ENCODE measurements at places on chromosomes 6 and 20.

DNA sequence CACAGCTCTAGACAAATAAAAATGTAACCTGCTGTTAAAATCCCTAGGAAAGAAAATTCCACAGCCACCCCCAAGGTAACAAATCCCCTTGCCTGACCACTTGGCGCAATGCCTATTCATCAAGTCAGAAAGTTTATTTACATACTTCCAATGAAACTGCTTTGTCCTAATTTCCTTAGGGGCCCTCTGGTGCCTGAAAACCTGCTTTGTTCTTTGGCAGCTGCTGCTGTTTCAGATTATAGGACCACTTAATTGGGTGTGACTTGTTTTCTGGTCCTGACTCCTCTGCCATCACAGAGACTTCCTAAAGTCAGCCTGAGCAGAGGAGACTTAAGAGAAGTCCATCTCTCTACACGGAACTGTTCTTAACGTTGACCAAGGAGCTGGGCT lies 323.6 kb downstream of the UBE3D start:
- no peak for DNase-seq

- no peak for DNase-seq
Measured at GRCh38 chr20:44314870-44315269, 3.9 kb upstream of the FITM2 start.

- DNase-seq, result no peak
Measured at GRCh38 chr6:129701721-129702455, 8.1 kb downstream of the ARHGAP18 start.

DNA sequence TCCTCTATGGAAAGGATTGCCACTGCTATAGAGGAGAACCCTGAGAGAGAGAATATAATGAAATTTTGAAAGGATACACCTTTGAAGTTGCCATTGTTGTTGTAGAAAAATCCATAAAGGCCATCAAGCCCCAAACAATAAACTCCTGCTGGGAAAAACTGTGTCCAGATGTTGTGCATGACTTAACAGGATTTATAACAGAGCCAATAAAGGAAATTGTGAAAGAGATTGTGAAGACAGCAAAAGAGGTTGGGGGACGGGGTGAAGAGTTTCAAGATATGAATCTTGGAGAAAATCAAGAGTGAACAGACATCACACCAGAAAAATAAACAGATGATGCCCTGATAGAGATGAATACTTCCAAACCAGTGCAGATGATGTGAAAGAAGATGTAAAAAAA lies 396.4 kb downstream of the BCKDHB start:
- DNase-seq, result no peak

- DNase-seq, result no peak
Measured at GRCh38 chr6:76886900-76887299, 576.4 kb downstream of the HTR1B start.

Measured in small intestine (tissue), 16 donors.